WERI-Rb-1 (cell line): ENCODE measurements at places on chromosomes 7 and 10.

DNA sequence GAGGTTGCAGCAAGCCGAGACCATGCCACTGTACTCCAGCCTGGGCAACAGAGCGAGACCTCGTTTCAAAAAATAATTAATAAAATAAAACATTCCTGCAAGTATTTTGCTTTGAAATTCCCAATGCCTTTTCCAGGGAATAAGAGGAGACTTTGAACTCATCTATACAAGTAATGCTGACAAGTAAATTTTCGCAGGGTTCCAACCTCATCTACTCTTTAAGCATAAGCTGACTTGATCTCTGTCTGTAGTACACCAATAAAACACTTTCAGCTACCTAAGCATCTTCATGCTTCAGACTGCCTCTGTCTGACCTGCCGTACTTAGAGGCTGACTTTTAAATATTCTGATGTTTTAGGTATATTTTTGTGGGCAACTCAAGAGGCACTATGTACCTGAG lies 13.7 kb upstream of the BEND7 start:
- no peak for DNase-seq

DNA sequence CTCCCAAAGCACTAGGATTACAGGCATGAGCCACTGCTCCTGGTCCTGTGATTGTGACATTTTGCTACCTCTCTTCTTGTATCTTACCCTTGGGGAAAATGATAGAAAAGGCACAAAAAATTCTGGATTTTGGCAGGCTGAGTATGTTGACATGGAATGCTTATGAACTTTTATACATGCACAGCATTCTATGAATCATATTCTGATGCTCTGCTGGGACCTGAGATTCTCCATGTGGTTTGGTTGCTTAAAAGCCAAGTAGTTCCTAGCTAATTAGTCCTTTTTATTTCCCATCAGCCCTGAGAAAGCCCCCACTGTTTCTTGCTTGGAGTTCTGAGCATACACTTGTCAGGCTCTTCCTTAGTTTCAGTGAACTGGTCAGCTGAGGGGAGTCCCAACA lies 8.3 kb upstream of the KAZALD1 start:
- DNase-seq, result no peak

DNA sequence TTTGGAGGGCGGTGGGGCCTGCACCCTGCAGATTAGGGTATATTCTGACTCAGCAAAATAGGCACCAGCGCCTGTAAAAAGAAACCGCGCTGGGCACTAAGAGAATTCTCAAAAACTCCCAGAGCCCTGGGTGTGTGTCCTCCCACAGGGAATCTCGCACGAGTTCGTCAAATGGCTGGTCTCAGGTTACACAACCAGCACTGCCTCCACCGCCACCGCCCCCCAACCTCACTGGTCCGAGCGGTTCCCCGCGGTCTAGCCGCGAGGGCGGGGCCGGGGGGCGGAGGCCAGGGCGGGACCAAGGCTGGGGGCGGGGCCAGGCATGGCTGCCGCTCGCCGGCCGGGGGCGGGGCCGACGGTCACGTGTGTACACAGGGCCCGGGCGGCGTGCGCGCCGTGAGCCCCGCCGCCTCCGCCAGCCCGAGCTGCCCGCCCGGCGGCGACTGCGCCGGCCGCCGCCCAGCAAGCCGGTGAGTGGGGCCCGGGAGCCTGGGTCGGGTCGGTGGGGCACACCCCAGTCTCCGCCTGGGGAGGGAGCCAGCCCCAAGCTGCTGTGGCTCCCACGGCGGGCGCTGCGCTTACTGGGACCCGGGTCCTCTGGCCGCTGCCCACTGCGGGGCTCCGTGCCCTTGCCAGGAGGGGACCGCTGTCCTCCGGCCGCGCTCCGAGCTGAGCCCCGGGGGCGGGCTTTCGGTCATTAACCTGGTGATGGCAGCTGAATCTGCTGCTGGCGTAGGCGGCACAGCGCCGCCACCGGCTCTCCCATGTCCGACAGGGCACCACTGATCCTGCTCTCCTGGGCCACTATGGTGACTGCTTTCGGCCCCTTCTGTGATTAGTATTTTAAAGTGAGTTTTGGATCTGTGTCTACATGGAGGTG lies at the start of gene GPR146:
GPR146 (plus strand) TSS at position 358 of the 880 bp plus-strand sequence. CDS start 12,970 bp downstream, outside the sequence.
- DNase-seq, result peak; percentile 94

GRCh38 chr10:124596116-124596785 lies 134.6 kb downstream of the LHPP start:
- no peak for DNase-seq

DNA sequence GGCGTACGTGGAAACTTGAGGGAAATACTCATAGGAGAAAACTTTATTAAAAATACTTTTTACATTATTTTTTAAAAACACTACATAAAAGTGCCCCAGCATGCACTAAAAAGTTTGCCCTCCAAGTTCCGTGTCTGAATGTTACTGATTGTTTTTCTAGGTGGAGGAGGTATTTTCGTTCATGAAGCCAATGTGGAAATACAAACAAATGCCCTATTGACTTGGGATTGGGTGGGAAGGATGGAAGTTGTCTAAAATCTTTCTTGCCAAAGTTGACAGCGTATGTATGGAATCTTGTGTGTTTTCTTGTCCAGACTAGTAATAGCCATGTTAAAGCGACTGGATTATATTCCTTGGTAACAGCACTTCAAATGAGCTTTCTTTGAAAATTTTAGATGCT lies 1.2 kb downstream of the PROSER2 start:
- no peak for DNase-seq

- peak; percentile 64 for DNase-seq
These were observed 12.2 kb upstream of the PDK4 start for GRCh38 chr7:95608359-95609173.

- DNase-seq, result no peak
These were observed 57.9 kb downstream of the MGMT start for GRCh38 chr10:129524936-129525335.

- no peak for DNase-seq
These were observed 40.4 kb upstream of the SHH start for GRCh38 chr7:155852426-155853301.

DNA sequence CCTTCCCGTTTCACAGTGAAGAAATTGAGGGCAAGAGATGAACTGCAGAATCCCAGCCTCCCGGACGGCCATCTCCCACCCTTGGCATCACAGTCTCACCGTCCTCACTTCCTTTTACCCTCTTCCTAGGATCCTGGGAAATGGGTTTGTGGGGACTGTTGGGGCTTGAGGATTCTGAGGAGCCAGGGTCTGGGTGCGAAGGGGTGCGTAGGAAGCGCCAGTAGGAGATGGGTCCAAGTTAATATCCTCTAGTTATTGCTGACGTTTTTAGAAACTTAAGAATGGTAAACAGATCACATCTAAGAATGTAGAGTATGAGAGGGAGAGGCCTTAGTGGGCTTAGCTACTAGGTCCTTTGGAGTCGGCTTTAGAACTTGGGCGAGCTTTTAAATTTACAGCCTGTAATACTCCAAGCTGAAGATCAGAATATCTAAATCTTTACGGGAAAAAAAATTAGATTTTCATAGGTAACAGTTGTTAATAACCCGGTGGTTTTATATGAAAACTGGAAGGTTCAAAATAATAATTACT lies 696 bp downstream of the MALSU1 start:
- peak; percentile 14 for DNase-seq

- no peak for DNase-seq
These were observed 312.9 kb downstream of the TCERG1L start for GRCh38 chr10:130998642-130999041.

GRCh38 chr10:69858201-69858600 lies 56.5 kb downstream of the COL13A1 start:
- no peak for DNase-seq

DNA sequence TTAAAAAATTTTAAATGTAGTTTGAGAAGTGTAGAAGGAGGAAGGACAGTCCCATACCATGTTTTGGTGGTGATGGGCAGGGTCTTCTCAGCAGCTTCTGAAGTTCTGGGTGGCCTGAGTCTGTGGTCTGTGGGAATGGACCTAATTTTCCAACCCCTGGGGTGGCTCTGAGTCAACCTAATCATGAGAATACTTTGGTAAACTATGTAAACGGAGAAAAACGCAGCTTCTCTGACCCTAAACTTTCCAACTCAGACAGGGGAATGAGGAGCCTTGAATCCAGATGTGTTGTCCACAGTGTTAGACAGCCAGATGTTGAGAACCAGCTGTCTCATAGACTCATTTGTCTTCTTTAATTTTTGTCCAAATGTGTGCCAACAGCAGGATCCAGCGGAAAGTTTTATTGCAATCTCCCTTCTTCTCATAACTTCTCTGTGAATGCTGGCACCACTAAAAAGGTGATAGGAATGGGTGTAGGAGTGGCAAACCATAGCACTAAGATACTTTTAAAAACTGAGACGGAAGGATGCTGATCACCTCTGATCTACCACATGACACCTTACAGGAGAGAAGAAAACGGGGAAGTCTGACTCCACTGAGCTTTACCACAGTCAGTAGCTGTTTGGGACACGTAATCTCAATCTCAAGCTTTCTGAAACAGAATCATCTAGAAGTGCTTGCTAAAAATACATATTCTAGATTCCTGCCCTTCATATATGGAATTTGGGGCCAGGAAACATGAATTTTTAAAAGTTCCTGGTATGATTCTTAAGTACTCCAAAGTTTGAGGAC lies 90.5 kb upstream of the PHYHIPL start:
- DNase-seq, result no peak

DNA sequence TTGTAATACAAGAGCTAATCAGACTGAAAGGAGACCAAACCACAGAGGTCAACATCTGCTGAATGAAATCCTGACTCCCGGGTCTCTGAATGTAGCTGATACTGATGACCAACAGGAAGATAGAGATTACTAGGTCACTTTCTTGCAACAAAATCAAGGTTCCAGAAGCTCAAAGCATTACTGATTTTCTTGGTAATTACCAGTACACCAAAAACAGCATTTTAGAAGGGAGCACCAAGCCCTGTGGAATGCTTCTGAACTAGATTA lies 177.7 kb downstream of the SLC25A13 start:
- DNase-seq, result no peak

DNA sequence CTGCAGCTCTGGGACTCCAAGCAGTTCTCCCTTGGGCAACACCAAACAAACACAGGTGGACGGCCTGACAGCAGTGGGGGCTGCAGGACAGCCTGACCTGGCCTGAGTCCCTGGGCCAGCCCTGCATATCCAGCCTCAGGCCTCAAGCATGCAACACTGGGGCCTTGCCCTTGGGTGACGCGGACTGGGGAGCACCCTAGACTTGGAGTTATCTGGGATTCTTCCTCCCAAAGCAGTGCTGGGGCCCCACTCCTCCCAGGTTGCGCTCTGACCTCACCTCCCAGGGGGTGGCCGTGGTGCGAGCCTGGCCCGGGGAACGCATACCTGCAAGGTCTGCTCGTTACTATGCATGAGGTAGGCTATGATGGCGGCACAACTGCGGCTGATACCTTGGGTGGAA lies 6.2 kb upstream of the TMEM120A start:
- DNase-seq, result no peak

GRCh38 chr7:150902078-150903033 lies 50.0 kb downstream of the AOC1 start:
- no peak for DNase-seq

DNA sequence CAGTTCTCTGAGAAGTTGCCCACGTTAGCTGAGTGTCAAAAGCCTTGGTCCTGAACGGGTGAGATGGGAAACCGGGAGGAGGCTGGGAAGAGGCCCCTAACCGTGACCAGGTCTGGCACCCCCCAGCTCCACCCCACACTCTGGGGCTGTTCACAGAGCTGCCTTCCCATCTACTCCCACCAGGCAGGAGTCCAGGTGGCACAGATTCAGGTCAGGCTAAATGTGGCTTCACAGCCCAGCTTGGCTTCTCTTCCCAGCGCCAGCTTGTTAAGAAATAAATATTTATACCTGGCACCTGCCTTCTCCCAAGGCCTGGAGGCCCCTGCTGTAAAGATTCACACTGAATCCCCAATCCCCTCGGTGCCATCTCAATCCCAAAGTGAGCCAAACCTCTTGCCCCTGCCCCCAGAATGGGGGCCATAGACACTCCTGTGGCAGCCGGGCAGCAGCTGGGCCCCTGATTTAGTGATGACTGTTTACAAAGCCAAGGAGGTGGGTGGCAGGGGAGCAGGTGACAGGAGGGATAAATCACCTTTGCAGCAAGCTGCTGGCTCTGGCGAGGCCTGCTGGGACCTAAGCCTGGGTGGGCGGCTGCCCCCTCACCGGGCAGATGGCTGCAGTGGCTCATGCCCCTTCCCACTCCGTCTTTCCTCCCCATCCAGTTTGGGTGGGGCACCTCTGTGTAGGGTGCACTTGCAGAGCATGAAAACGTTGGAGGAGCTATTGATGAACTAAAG lies 72.5 kb downstream of the GOLGA7B start:
- peak; percentile 48 for DNase-seq

- no peak for DNase-seq
These were observed 23.0 kb upstream of the IGFBP3 start for GRCh38 chr7:45944058-45944457.

GRCh38 chr10:68869623-68870022 lies 31.5 kb upstream of the DDX50 start:
- DNase-seq, result no peak

DNA sequence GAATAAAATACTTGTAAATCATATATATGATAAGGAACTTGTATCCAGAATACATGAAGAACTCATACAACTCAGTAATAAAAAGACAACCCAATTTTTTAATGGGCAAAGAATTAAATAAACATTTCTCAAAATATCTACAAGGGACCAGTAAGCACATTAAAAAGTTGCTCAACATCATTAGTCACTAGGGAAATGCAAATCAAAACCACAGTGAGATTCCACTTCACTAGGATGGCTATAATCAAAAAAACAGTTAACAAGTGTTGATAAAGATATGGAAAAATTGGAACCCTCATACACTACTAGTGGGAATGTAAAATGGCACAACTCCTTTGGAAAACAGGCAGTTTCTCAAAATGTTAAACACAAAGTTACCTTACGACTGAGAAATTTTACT lies 40.3 kb upstream of the YAE1 start:
- DNase-seq, result no peak

GRCh38 chr10:86357676-86358075 lies 8.9 kb downstream of the GRID1 start:
- no peak for DNase-seq

DNA sequence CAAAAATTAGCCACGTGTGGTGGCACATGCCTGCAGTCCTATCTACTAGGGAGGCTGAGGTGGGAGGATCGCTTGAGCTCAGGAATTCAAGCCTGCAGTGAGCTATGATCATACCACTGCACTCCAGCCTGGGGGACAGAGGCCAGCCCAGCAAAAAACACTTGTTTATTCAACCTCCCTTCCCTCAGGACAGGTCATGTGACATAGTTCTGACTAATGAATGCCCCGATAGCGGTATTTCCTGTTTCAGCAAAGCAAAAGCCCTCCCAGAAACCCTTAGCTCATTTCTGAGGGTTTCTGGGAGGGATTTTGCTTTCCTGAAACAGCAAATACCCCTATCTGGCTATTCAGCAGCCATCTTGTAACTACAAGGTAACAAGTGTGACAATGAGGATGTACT lies 157.1 kb downstream of the GATA3 start:
- DNase-seq, result no peak

- DNase-seq, result peak; percentile 55
These were observed 31.6 kb downstream of the WBP1L start for GRCh38 chr10:102775201-102775934.

DNA sequence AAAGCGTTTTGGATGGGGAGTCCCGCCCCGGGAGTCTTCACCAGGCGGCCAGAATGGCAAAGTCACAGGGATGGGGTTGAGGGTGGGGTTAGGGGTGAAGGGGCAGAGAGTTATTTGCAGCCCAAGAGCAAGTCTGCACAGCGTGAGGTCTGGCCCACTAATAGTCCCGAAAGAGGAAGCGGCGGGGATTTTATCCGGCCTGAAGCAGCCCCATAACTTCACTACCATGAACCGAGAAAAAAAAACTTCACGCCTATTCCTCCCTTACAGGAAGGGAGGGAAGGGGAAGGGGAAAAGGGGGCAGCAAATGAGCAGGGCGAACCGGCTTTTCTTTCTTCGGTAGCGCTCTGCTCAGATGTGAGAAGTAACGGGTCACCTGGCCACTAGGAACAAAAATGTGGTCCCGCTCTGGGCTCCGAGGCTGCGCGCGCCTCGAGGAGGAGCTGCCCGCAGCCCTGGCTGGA lies 712 bp downstream of the ITPRIP start:
- DNase-seq, result no peak
